ENCODE measurements at places on chromosomes 12 and 14. TPM values are rescaled to one million over a fixed set of nuclear protein-coding genes. Genes with fewer than 3 reads are reported as not detected.

The TMEM229B gene
- 0.81 TPM for total RNA-seq

The PLCZ1 gene
- 0.18 TPM for total RNA-seq

The TROAP gene
- 11.3 TPM for total RNA-seq

The ANO2 gene
- total RNA-seq: not detected

The SYT10 gene
- total RNA-seq: not detected

The DNAJC22 gene
- 1.6 TPM for total RNA-seq

The OASL gene
- total RNA-seq: not detected

The HVCN1 gene
- 2.6 TPM for total RNA-seq

The DEGS2 gene
- 0.16 TPM for total RNA-seq

The NEMF gene
- total RNA-seq: 140 TPM

The BCL11B gene
- total RNA-seq: 0.09 TPM

The PZP gene
- total RNA-seq: not detected

The WNT1 gene
- total RNA-seq: not detected

The FOXN3 gene
- total RNA-seq: 35.3 TPM

The COX8C gene
- total RNA-seq: not detected

The TTC9 gene
- 0.45 TPM for total RNA-seq

The NKX2-8 gene
- total RNA-seq: not detected

The VASH1 gene
- total RNA-seq: 4.4 TPM

The TAS2R30 gene
- total RNA-seq: 16.4 TPM

Data from fibroblast of the aortic adventitia (primary cell).